ENCODE measurements at places on chromosomes 3 and 15. TPM values are rescaled to one million over a fixed set of nuclear protein-coding genes. Genes with fewer than 3 reads are reported as not detected.

The TOP2B gene
- total RNA-seq: 95.5 TPM

The CD276 gene
- 43.6 TPM for total RNA-seq

The SH3GL3 gene
- not detected for total RNA-seq

The CPLX3 gene
- not detected for total RNA-seq

The GATA2 gene
- 25.0 TPM for total RNA-seq

The SEMA7A gene
- total RNA-seq: 0.51 TPM

The KBTBD13 gene
- total RNA-seq: not detected

The ADAMTS17 gene
- total RNA-seq: 0.33 TPM

The ZNF654 gene
- 20.4 TPM for total RNA-seq

The SLC24A1 gene
- 20.5 TPM for total RNA-seq

The GOLGA8M gene
- total RNA-seq: 0.51 TPM

The IGDCC3 gene
- total RNA-seq: not detected

The CELSR3 gene
- total RNA-seq: 0.17 TPM

The EEF1AKMT4 gene
- 3.0 TPM for total RNA-seq

The OR5K2 gene
- total RNA-seq: not detected

The FRMD4B gene
- total RNA-seq: 112 TPM

The TRH gene
- total RNA-seq: not detected

The DZIP1L gene
- total RNA-seq: 4.6 TPM

The TMEM266 gene
- not detected for total RNA-seq

The ADGRG7 gene
- total RNA-seq: not detected

The ZDHHC23 gene
- 14.9 TPM for total RNA-seq

Data from dermis blood vessel endothelial cell (primary cell).